ENCODE measurements at places on chromosomes 11 and 22.

- DNase-seq = no peak
These were observed 11.4 kb downstream of the UBE4A start for GRCh38 chr11:118370774-118371173.

DNA sequence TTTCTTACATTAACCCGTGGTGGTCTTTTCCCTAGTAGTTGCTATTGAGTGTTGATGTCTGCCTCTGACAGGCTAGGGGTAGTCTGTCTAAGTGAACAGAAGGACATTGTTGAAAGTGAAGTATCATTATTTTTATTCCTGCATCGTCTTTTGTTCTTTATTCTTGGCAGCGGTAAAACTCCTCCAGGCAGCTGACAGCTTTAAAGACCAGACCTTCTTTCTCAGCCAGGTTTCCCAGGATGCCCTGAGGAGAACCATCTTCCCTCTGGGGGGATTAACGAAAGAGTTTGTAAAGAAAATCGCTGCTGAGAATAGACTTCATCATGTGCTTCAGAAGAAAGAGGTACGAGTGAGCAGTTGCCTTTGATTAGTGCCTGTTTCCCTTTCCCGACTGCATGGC is 14.6 kb downstream of the TRMU start:
- no peak for DNase-seq

DNA sequence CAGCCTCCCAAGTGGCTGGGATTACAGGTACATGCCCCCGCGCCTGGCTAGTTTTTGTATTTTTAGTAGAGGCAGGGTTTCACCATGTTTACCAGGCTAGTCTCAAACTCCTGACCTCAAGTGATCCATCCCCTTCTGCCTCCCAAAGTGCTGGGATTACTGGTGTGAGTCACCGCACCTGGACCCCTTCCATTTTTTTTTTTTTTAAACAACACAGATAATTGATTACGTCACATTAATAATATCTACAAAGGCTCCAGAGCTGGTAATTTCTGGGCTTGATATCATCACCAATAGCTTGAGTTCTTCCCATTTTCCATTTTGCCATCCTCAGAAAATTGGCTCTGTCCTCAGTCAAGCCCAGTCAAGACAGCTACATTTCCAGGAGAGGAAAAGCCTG is 7.2 kb downstream of the TTLL1 start:
- no peak for DNase-seq

- no peak for DNase-seq
These were observed 107.3 kb downstream of the BRD1 start for GRCh38 chr22:49720279-49720959.

All from ovary (tissue), 10 donors.